Progenitor cell of endocrine pancreas (in vitro differentiated cells): ENCODE measurements at places on chromosomes 2 and 18. TPM values are rescaled to one million over a fixed set of nuclear protein-coding genes. Genes with fewer than 3 reads are reported as not detected.

DNA sequence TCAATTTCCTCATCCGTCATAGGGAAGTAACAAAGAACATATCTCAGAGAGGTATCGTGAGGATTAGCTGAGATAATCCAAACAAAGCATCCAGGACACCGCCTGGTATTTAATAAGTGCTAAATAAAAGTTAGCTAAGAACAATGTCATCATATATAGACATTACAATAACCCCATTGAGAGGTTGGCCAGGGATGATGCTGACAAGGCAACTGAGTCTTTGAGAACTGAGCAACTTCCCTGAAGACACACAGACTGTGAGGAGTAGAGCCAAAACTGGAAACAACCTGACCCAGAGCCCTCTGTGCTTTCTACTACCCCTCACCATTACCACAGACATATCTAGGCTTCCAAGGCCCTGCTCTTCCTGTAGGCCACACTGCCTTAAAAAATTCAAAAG lies 1.6 kb upstream of the DCTN1 start:
- no peak for DNase-seq

GRCh38 chr2:30385327-30385726 lies 61.7 kb upstream of the LCLAT1 start:
- DNase-seq = peak; percentile 53

- no peak for DNase-seq
These were observed 381.8 kb upstream of the CRIM1 start for GRCh38 chr2:35973737-35974132.

- no peak for DNase-seq
These were observed 21.2 kb downstream of the STAMBP start for GRCh38 chr2:73850009-73850408.

GRCh38 chr2:96501886-96502810 lies 3.0 kb downstream of the NEURL3 start:
- DNase-seq = no peak

- DNase-seq = no peak
These were observed 188.9 kb upstream of the RASGRP3 start for GRCh38 chr2:33287507-33288005.

DNA sequence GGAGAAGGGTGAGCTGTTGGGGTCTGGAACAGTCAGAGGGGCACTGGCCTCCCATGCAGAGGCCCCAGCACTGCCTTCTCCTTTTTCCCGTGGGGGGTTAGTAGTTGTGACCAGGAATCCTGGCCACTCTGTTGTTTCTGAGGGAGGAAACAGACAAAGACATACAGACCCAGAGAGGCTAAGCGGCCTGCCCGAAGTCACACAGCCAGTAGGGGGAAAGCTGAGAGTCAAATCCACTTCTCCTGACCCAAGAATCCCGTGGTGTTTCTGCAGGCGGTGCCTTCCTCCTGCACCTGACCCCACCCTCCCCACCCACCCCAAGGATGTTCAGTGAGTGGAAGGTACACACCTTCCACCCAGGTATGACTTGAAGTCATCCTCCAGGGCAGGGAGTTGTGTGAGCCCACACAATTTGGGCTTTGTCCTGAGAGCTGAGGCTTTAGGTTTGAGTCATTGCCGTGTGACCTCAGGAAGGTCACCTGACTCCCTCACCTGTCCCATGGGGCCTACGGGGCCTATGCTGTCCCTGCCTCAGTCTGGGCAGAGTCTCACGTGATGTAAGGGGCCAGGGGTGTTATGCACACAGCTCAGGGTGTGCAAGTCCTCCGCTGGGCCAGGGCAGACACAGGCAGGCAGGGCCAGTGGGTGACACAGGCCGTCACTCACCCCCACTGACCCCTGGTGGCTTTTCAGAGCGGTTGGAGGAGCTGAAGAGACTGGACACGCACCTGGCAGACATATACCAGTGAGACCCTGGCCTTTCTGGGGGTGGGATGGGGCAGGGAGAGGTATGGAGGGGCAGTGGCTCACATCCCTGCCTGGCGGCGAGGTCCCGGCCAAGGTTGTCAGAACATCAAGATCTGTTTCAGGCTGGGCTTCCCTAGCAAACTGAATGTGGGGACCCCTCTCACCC lies 5.0 kb downstream of the NT5DC4 start:
- DNase-seq = no peak

GRCh38 chr18:62734290-62734689 lies 18.9 kb downstream of the PHLPP1 start:
- no peak for DNase-seq

GRCh38 chr2:86397986-86398385 lies 43.2 kb upstream of the KDM3A start:
- no peak for DNase-seq

GRCh38 chr2:99878581-99879350 lies 263.6 kb downstream of the AFF3 start:
- DNase-seq = no peak

GRCh38 chr2:15675456-15676195 lies 84.0 kb downstream of the DDX1 start:
- no peak for DNase-seq

DNA sequence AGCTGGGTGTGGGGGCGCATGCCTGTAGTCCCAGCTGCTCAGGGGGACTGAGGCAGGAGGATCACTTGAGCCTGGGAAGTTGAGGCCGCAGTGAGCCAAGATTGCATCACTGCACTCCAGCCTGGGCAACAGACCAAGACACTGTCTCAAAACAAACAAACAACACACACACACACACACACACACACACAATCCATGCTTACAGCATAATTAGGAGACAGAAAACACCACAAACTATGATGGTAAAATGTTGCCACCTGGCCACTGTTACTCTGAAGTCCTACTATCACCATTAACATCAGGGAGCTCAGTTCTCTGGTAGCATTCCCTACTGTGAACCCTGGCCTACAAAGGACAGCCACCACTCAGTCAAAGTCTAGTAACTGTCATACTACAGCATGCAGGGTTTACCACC lies 18.3 kb downstream of the DNPEP start:
- DNase-seq = no peak

GRCh38 chr2:141611176-141611571 lies 519.6 kb downstream of the LRP1B start:
- no peak for DNase-seq

- DNase-seq = no peak
These were observed 555.5 kb upstream of the LRRTM4 start for GRCh38 chr2:78077633-78078032.

DNA sequence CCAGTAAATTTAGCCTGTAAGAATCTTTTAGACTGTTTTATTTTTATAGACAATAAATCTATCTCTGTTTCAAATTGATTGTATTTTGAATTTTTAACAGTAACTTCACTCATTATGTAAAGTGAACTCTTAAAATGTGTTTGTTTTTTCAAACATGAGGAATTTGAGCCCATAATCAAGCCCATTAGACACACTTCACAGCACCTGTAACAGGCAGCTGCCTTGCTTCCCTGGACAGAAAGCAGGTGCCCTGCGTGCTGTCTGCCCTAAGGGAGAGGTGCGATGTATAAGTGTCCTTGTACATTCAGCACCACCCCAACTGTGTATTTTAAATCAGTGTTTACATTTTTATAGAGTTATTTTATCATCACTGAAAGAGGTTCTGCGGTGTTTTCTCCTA lies 186.5 kb upstream of the TPO start:
- DNase-seq = no peak

DNA sequence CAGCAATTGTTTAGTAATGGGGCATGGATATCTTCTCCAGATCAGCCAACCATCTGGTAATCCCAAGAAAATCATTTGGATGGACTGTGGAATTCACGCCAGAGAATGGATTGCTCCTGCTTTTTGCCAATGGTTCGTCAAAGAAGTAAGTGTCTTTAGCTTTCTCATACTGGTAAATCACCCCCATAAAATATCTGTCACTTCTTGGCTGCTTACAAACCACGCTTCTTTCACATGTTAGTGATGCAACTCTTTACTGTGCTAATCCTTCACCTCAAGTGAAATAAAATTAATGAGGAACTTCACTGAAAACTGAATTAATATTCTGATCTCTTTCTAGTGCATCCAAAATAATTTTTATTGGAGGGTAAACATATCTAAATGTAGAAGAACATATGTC lies 18.9 kb downstream of the CPO start:
- DNase-seq = no peak

DNA sequence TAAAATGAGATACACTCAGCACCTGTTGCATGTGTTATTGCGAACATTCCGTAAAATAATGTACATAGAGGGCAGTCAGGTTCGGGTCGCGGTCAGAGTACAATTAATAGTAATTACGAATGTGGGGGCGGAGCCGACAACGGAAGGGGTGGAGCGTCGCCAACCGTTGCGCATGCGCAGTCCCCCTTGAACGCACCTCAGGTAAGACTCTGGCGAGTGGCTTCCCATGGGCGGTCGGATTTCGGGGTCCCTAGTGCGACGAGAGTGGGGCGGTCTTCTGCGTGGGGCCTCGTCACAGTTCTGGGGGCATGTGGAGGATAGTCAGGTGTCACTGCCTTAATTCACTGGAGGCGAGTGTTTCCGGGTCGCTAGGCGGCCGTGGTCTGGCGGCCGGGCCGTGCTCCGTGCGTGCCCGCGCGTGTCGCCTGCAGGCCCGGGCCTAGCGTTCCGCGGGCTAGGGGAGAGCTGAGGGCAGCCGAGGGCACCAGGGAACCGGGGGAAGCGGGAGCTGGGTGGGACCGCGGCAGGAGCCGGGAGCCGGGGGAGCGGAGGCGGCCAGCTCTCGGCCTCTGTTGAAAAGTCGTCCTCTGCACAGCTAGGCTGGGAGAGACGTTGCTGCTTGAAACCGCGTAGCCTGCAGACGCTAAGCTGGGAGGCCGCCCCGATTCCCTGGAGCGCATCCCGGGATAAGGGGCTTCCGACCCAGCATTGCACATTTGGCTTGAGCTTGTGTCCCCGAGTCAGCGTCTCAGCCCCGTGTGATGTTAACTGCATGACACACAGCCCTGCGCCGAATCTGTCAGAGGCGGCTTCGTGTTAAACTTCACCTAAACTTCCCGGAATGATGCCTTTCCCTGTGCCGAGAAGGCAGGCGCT lies at the start of gene CEBPZOS:
TSS of gene CEBPZOS (plus strand) at position 177 of the 876 bp plus-strand sequence. CDS start 3,209 bp downstream, outside the sequence.
- no peak for DNase-seq

DNA sequence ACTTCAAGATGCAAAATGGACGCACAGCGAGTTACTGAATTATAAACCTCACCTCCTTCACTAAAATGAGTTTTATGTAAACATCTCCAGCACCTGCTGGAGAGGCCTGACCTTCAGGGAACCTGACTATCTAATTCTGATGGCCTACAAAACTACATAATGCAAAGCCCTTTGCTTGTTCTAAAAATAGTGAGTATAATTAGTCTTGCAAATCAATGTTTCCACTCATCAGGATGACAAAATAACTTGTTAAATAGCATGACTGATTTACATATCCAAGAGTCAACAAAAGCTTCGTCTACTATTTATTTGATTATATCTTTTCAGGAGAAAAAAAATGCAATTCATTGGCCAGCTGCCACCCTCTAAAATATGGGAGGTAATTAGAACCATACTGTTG lies 326.3 kb upstream of the MC4R start:
- no peak for DNase-seq

GRCh38 chr18:5159080-5159479 lies 38.0 kb downstream of the AKAIN1 start:
- no peak for DNase-seq

- DNase-seq = no peak
These were observed 1.3 kb downstream of the HDAC4 start for GRCh38 chr2:239399433-239399920.

DNA sequence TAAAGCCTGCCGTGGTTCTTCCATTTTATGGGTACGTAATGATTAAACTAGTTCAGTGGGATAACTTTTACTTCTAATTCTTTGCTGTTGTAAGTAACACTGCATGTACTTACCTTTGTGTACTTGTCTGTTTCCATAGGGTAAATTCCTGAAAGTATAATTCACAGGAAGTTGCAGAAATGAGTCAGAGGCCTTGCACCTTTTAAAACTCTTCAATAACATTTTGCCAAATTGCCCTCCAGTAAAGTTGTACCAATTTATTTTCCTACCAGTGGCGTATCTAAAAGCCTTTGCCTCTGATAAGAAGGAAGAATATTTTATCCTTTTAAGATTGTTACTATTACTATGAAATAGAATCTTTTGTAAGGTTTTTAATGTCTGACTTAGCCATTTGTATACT lies 65.1 kb downstream of the CAB39 start:
- no peak for DNase-seq

DNA sequence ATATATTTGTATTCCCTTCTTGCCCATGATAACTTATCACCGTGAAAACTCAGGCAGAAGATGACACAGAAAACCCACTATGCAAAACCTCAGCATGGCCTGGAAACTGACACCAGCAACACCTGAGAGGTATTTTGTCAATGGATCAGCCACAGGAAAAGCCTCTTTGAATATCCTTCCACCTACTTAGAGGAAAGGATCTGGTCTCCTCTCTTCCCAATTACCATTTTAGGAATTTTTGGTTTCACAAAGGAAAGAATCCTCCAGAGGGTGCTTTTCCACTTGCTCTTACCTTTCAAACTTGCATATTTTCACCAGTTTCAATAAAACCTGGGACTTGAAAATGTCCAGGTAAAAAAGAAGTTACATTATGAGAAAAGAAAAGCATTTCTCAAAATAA lies 20.0 kb upstream of the MEIS1 start:
- no peak for DNase-seq

DNA sequence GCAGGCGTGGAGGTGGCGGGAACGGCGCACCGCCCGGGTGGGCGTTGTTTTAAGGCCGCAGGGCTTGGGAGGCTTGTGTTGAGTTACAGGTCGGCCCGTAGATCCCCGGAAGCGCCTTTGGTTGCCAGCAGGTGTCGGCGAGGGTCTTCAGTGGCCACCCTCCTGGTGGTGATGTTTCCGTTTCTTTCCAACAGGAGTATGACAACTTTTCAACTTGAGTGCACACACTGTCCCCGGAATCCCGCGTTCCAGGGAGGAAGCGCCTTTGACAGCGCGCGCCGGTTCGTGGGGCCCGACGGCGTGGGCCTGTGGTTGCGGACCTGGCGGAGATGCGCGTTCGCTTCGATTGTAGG lies 1.0 kb upstream of the HDAC4 start:
- DNase-seq = no peak

The CTDSP1 gene
- total RNA-seq = 102 and 108 TPM in 2 replicates

The GALR1 gene
- total RNA-seq = 2.9 and 4.0 TPM in 2 replicates

The DES gene
- total RNA-seq = not detected in 2 replicates

The MC5R gene
- not detected in 2 replicates for total RNA-seq

The ARHGEF4 gene
- total RNA-seq = 5.6 and 6.5 TPM in 2 replicates

The LYPD1 gene
- total RNA-seq = 7.1 and 13.8 TPM in 2 replicates

The DPP4 gene
- total RNA-seq = 3.2 and 3.3 TPM in 2 replicates

The C1GALT1C1L gene
- 0.57 TPM in 1 of 2 replicates, not detected in the other for total RNA-seq

The NCKAP5 gene
- 1.2 and 1.7 TPM in 2 replicates for total RNA-seq

The NRP2 gene
- total RNA-seq = 6.3 and 14.3 TPM in 2 replicates

The CEBPZOS gene
- total RNA-seq = 0.84 and 1.0 TPM in 2 replicates

The C1QL2 gene
- 0.14 and 0.24 TPM in 2 replicates for total RNA-seq
